Stimulated activated CD4-positive, alpha-beta T cell treated with anti-CD3 and anti-CD28 coated beads, Interleukin-1b, Interleukin-23, amount 100 ng/mL, for 48 hours (primary cell): ENCODE measurements at places on chromosomes 2 and 18.

DNA sequence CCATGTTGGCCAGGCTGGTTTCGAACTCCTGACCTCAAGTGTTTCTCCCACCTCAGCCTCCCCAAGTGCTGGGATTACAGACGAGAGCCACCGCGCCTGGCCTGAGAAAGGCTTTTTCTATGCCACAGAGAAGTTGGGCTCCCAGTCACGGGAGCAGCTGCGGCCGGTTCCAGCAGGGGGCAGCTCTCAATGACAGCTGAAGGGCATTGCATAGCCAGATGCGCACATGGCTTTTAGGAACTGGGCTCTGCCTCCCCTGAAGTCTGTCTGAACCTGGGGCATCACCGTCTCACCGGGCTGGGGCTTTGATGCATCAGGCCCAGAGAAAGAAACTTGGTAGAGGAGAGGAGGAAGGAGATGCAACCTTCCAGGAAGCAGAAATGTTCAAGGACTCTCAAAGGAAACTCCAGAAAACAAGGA is 84.2 kb upstream of the LAPTM4A start:
- peak; percentile 46 for DNase-seq

DNA sequence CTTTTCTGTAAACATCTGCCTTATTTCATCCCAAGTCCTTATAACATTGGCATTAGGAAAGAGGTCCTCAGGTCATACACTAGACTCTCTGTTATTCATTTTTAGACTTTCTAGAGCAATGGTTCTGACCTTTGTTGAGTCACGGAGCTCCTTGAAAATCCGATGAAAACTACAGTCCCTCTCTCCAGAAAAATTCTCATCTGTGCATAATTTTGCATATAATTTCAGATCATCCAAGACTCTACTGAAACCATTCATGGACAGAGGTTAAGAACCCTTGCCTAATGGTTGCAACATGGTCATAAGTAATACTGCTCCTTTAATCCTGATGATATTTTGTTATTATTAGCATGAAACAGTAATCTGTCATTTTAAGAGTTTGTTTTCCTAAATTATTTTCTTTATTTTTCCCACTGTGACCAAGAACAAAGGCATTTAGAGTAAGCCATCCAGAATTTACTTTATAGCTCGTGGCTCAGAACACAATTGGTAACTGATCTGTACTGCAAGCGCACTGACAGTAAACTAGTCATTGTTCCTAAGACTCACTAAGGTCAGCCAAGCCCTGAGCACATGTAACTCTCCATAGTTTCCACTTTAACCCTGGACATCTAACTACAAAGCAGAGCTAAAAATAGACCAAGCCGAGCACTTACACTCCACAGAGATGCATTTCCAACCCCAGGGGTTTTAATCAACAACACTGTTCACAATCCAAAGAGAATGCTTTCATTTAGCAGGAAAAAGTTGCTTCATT is 8.4 kb downstream of the MYOM1 start:
- DNase-seq, result no peak

GRCh38 chr2:79375817-79376216 is 137.0 kb upstream of the CTNNA2 start:
- DNase-seq, result no peak

GRCh38 chr18:62596145-62597005 is 73.5 kb downstream of the ZCCHC2 start:
- DNase-seq, result no peak

DNA sequence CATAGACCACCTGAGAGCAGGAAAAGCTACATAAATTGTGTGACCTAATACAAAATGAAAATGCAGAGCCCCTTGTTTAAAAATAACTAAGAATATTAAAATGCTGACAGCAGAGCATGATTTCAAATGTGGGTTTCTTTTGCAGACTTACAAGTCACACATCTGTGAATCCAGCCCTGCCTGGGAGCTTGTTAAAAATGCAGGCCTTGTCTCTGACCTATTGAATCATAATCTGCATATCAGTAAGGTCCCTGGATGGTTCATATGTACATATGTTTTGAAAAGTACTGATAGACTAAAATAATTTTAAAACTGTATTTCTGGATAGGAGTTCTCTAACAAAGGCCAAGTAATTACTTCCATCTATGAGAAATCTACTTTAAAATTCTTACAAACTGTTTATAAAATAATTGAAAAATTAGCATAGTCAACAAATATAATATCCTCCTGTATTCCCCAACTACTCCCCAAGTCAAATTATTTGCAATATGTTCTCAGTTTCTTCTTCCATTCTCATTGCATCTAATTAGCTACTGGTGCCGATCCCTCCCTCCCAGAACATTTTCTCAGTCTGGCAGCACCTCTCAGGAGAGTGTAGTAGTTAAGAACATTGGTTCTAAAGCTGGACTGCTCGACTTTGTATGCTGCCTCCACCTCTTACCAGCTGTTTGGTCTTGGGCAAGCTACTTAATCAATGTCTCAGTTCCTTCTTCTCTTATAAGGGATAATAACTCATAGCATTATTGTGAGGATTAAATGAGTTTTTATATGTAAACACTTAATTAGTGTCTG is 1040.4 kb upstream of the CDH2 start:
- DNase-seq, result no peak

DNA sequence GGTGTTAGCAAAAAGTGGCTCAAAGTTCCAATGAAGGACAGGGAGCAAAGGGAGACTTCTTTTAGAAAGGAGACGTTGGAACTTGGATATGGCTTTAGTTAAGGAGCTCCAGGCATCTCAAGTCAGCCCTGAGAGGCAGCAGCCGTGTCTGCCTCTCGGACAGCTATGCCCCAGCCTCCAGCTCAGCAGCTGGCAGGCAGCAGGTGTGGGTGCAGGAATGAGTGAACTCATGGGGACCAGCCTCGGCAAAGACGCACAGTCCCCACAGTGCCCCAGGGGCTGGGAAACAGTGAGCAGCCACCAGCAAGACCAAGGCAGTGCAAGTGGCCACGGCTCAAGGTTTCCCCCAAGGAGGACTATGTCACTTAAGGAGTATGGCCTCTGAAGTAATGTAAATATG is 1.6 kb upstream of the LRRFIP1 start:
- DNase-seq, result no peak

DNA sequence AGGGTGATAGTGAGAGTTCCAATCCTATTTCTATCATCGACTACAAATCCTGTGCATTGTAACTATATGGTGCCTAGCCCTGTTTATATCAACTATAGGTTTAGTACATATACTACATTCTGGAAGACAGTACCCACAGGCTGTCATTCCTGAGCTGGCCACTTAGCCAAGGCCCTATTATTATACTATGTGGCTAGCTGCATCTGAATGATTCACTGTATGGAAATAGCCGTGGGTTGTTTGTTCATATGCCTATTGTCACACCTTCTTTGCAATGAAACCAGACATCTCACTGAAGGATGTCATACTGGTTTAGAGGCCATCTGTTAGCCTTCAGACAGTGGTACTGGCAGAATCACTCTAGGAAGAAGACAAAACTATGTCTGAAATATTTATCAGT is 62.3 kb upstream of the FSIP2 start:
- no peak for DNase-seq

DNA sequence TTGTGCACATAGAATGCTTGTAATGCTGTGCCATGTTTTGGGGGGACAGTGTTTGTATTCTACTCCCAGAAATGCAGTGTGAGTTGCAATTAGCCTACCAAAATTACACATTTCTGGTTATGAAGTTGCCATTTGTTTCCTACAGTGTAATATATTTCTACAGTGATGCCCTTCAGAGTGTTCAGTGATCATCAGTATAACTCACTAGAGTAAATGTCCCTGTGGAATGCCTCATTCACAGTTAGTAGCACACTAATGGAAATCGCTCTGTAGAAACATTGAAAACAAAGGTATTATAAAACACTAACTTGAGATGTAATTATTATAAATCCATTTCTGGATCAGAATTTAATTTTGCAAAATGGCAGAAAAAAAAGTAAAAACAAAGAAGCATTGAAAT is 498.7 kb downstream of the PTPRM start:
- no peak for DNase-seq

DNA sequence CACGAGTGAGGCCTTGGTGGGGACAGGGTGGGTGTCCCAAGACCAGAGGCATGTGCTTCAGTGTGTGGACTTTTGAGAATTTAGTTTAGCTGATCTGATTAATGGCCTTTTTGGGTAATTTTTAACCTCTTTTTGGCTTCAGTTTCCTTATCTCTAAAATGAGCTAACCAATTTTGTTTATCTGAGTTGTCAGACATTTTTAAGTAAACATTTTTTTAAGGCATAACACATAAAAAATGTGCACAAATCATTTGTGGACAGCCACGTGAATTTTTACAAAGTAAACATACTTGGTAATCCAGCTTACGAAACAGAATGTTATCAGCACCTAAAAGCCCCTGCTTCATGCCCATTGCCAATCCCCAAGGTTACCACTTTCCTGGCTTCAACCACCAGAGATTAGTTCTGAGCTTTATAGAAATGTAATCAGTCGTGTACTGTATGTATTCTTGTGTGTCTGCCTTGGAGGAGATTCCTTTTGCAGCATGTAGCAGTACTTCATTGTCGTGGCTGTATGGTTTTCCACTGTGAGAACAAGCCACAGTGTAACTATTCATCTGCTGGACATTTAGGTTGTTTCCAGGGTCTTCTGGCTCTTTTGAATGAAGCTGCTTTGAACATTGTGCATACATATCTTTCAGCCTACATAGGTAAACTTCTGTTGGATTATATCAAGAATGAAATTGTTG is 8.4 kb upstream of the INO80C start:
- no peak for DNase-seq

GRCh38 chr2:211084352-211084751 is 528.0 kb downstream of the CPS1 start:
- no peak for DNase-seq

GRCh38 chr2:215900843-215901242 is 112.5 kb downstream of the MREG start:
- DNase-seq, result no peak

GRCh38 chr2:19955544-19956422 is 34.1 kb downstream of the WDR35 start:
- peak; percentile 12 for DNase-seq

GRCh38 chr18:13543144-13543543 is 183.2 kb downstream of the FAM210A start:
- DNase-seq, result no peak

GRCh38 chr18:59232309-59233016 is 12.5 kb downstream of the GRP start:
- DNase-seq, result no peak

GRCh38 chr2:20664071-20664390 is 2.9 kb upstream of the GDF7 start:
- no peak for DNase-seq

DNA sequence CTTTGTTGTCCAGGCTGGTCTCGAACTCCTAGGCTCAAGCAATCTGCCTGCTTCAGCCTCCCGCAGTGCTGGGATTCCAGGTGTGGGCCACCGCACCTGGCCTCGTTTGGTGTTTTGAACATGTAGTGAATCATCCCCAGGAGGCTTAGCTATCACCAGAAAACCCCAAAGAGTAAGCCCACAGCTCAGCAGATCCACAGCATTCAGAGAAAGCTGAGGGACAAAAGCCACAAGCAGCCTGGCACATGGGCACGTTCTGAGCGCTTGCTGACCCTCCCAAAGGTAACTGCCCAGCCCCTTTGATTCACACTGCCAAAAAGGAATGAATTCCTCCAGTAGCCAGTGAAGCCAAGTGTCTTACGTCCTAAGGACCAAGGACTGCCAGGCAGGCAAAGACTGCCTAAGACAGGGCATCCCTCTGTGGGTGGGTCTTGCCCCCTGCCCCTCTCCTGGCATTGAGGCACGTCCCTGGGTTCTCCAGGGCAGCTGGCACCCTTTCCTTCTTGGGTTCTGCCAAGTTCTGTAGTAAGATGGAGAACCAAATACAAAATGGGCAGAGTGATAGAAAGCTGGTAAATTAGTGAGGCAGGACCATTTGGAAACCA is 31.7 kb downstream of the MBP start:
- peak; percentile 35 for DNase-seq

GRCh38 chr18:9910661-9911060 is 3.2 kb upstream of the VAPA start:
- DNase-seq, result no peak

GRCh38 chr18:42914476-42914875 is 201.0 kb downstream of the RIT2 start:
- DNase-seq, result no peak

GRCh38 chr2:136765256-136766072 is at the start of gene THSD7B:
THSD7B (plus strand) TSS chr2:136765545; CDS start chr2:136882179, 116,634 bp downstream.
- no peak for DNase-seq

DNA sequence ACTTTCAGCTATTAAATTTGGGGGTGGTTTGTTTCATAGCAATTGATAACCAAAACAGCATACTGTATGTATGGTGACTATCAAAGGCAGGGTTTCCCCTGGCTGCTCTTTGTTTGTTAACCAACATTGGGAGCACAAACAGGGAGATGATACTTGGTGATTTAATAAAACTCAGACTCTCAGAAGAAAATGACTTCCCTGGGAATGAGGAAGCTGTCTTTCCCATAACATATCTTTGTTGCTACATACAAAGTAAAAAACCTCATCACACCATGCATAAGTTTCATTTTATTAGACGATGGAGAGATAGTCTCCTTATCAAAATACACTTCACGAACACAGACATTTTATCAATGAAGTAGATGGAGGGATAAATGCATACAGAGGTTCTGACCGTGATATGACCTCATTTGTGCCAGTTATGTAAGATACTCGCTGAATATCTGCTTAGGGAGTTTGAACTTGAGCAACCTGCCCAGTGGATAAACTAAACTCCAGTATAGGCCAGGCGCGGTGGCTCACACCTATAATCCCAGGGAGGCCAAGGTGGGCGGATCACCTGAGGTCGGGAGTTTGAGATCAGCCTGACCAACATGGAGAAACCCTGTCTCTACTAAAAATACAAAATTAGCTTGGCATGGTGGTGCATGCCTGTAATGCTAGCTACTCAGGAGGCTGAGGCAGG is 3.8 kb upstream of the NFE2L2 start:
- DNase-seq, result no peak

- no peak for DNase-seq
Measured at GRCh38 chr2:180385601-180386201, 378.6 kb upstream of the CWC22 start.

GRCh38 chr2:219245148-219245898 is at the start of the genes GLB1L and STK16:
GLB1L (minus strand) TSS chr2:219245444; CDS start chr2:219243573, 1,871 bp downstream.
STK16 (plus strand) TSS chr2:219245479; CDS start chr2:219246000, 521 bp downstream.
- peak; percentile 87 for DNase-seq

DNA sequence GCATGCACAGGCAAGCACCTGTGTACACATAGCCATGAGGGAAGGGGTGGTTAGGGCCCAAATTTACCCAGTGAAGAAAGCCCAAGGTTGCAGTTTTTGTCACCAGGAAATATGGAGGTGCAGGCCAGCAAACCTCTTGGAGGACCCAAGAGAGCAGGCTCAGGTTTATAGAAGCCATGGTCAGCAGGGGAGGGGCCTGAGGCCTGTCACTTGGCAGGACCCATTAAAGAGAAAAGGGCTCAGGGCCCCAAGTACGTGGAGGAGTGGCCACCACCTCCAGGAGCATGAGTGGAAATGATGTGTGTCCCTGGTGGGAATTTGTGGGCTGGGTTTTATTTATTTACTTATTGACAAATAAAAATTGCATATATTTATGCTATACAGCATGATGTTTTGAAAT is 192.9 kb downstream of the HAUS1 start:
- no peak for DNase-seq

DNA sequence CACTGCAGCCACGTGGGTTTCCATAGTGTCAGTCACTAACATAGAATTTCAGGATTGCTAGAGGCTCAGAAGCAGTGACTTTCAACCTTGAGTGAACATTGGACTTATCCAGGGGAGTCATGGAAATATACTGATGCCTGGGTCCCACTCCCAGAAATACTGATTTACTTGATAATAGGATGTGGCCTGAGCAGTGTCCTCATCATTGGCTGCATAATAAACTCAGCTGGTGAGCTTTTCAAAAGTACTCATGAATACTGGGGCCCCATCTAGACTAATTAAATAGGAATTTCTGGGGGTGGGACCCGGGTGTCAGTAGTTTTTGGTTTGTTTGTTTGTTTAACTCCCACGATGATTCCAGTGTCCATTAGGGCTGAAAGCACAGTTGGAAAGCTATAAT is 141.4 kb downstream of the COL4A4 start:
- DNase-seq, result no peak
